NCI-H2107 (cell line): ENCODE measurements at places on chromosomes 11 and 22.

DNA sequence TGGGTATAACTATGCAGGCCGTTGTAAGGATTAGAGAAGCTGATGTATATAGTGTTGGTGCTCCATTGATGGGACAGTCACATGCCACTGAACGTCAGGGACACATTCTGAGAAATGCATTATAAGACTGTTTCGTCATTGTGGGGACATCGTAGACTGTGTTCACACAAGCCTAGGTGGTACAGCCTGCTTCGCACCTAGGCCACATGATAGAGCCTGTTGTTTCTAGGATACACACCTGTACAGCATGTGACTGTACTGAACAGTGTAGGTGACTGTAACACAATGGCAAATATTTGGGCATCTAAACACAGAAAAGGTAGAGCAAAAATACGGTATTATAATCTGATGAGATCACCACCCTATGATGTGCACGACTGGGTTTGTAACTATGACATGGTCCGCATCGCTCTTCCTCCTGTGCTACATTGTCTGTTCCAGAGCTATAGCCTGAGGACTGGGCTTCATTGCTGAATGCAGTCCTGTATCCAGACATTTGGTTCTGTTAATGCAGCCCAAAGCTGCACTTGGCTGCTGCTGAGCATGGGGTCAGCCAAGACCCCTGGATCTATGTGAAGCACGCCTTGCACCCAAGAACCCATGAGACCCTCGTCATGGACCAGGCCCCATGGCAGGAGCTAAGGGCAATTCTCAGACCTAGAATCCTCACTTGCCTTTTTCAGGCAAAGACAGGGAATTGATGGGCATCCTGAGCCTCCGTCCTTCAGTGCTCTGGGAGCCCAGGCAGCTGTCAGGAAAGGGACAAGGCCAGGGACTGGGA is 51.1 kb upstream of the THY1 start:
- DNase-seq, result no peak

DNA sequence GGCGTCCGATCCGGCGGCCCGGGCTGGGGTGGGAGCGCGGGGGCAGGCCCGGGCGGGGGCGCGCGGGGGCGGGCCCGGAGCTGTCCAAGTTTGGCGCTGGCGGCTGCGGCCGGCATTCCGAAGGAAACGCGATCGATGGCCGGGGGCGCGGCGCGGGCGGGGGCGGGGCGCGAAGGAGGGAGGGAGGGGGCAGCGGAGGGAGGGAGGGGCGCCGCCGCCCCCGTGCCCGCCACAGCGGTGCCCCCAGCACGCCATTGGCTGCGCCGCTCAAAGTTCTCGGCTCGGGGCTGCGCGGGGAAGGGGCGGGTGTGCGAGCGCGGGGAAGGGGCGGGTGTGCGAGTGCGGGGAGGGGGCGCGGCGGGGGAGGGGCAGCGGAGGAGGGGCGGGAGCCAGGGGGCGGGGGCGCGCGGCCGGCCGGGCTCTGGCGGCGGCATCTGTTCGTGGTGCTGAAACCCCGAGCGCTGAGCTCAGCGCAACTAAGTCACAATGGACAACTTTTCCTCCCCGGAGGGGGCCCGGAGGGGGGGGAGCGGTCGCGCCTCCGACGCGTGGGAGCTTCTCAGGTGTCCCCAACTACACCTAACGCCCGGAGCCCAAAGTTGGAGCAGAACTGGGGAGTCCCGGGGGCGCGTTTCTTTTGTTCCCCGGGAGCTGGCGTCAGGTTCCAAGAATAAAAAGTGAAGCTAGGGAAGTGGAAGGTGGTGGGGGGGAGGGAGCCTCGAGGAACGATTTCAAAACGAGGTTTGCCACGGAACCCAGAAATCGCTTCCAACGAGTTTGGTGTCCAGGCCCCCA is 2.2 kb downstream of the PHF21B start:
- DNase-seq, result no peak

GRCh38 chr22:17483688-17484372 is 79.5 kb upstream of the SLC25A18 start:
- no peak for DNase-seq

DNA sequence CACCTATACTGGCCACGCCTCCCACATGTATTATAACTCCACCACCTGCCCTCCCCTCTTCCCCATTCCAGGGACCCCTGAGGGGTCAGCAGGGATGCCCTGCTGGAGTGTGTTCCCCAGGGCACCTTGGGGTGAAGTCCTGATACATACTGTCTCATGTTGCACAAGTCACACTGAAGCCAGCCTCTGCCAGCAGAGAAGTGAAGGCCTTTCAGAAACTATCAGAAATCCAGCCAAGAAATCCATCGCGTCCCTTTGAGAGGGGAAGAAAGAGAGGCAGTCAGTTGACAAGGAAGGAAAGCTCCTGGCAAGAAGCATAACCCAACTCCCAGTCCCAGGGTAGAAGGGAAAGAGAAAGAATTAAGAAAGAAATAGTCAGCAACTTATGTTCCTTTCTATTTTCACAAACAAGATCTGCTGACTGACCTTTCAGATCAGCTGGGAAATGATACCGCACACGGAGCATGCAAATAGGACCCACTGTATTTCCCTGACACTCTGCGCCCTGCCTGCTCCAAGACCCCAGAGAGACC is 45.2 kb downstream of the SC5D start:
- DNase-seq, result no peak

- no peak for DNase-seq
These were observed 7.3 kb upstream of the FAR1 start for GRCh38 chr11:13661074-13661623.

DNA sequence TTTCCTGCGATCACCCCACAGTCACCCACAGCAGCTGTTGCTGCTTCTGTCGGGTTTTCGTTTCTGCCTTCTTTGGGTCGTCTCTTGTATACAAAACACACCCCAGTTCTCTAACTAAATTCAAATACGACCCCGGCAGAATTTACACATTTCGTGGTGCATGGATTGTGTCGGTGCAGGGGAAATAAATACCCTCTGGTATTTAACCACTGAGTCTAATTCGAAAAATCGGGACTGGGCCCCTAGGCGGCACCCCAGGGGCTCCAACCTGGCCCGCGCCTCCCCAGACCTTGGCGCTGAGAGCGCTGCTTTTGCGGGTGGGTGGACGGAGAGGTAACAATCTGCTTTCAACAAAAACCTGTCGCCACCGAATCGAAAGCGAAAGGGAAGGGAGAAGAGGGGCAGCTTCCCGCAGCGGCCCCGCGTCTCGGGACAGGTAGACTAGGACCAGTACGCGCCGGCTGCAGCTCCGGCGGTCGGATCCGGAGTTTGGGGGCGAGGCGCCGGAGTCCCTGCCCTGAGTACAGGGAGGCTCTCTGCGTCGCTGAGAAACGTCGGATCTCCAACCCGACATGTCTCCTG is 4.4 kb downstream of the ALX4 start:
- DNase-seq, result no peak

GRCh38 chr11:43923406-43924111 is 18.9 kb upstream of the C11orf96 start:
- DNase-seq, result no peak

- peak; percentile 83 for DNase-seq
These were observed at the start of gene GPR137 for GRCh38 chr11:64284962-64285884. GPR137 (plus strand) TSS chr11:64285848; CDS start chr11:64286525, 677 bp downstream.

DNA sequence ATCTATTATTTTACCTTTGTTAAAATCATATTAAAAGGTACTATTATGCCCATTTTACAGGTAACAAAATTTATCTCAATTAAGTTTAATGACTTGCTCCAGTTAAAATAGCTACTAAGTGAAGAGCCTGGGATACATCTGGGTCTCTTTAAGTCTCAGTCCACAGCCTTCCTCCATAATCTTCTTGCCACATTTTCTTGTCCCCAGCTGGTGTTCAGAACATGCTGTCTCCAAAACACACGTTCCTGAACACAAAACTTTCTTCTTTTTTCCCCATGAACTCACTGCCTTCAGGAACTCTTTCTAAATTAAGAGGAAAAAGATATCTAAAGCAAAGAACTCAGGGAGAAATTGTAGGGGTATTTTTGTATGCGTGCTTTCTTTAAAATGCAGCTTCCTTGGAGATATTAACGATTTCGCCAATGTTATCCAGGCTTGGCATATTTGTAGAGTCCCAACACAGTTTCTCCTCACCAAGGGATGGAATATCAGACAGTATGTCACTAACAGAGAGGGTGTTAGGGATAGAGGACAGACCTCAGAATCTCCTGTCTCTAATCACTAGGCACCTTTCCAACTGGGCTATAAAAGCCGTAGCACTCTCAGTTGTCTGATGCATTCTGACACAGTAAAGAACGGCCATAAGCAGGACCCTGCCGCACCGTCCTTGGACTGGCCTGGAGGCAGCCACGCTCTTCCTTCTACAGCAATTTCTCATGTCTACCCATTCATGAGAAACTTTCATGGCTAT is 232.8 kb upstream of the BLID start:
- DNase-seq, result no peak

DNA sequence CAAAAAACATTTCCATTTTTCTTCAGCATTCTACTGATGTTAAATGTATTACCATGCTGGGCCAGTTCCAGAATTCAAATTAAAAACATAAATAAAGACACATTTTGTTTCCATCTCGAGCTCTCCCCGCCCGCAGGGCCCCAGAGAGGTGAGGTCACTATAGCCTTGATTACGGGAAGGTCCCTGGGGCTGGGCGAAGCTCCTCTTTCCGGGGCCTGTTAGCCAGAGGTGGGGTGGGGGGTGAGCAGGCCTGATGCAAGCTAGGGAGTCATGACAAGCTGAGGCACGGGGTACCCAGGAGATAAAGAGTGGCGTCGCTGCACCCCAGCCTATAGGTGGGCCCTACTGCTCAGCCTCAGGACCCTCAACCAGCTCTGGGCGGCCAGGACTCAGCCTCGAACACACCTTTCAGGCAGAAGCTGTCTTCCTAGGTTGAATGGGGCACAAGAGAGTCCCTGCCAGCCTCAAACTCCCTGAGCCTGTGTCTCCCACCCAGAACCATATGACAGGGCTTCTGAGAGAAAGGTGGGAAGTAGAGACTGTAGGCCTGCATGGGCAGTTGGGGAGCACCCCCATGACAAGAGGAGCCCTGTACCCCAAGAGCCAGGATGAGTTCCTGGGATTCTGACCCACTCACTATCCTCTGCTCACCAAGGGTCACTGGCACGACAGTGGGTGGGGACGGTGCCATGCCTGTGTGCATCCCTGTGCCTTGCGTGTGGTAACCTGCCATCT is 34.8 kb downstream of the KCNQ1OT1 start:
- DNase-seq, result no peak

- no peak for DNase-seq
These were observed 35.8 kb downstream of the BTG4 start for GRCh38 chr11:111476366-111476765.

GRCh38 chr11:47335733-47336132 is 16.8 kb downstream of the MYBPC3 start:
- DNase-seq, result no peak

GRCh38 chr22:25824828-25825423 is 82.9 kb downstream of the MYO18B start:
- no peak for DNase-seq

- DNase-seq, result no peak
These were observed 7.8 kb upstream of the LIF start for GRCh38 chr22:30254314-30254713.

DNA sequence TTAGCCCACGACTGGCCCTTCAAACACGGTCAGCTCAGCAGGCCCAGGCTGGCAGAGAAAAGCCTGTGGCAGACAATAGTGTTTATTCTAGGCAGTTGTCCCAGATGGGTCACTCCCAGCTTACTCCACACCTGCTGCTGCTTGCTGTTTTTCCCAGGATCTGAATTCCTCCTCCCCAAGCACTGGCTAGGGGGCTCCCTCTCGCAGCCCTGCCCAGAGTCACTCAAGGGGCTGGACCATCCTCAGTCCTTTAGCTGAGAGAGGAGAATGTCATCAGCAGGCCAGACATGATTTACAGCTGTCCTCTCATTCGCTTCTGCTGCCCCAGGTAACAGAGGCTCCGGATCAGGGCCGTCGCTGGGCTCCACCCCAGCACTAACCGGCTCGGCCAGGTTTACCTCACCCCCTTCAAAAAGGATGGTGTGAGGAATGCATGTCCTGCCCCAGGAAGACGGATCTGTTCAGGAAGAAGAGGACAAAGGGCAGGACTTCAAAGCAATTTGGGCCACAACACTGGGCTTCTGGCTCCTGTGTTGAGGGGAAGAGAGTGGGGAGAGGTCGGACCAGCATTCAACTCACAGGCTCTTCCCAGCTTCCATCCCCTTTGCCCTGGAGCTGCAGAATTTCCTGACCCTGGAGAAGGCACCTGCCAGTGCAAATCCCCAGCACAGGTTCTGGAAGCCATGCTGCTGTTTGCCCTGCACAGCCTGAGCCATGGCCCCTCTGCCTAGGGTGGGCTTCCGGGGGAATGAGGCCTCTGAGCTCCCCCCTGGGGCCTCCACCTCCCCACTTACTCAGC is 59.7 kb upstream of the BARX2 start:
- DNase-seq, result no peak

GRCh38 chr11:121112498-121113455 is 11.7 kb downstream of the TECTA start:
- DNase-seq, result peak; percentile 69

GRCh38 chr11:93274851-93275250 is 55.7 kb upstream of the DEUP1 start:
- DNase-seq, result no peak

DNA sequence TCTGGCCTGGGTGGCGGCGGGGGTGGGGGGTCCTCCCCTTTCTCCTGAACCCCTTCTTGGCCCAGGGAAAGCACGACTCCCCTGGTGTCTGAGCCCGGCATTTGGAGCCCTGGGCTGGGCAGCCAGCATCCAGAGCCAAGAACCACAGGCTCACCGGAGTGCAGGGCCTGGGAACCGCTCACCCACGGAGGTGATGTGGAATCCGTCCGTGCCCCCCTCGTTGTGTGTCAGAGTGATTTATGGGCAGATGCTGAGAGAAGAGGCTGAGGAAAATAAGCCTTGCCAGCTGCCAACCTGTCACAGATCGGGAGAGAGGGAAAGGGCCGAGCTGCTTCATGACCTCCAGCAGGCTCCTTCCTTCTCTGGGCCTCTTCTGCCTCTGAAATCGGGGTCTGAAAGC is 33.7 kb downstream of the WNT11 start:
- no peak for DNase-seq

GRCh38 chr11:104049116-104049515 is 12.7 kb downstream of the DDI1 start:
- DNase-seq, result no peak

- DNase-seq, result no peak
These were observed 15.3 kb upstream of the ELFN2 start for GRCh38 chr22:37442537-37442936.

GRCh38 chr11:90500922-90501568 is 278.2 kb upstream of the CHORDC1 start:
- no peak for DNase-seq

GRCh38 chr22:39456522-39457197 is at the start of gene MGAT3:
MGAT3 (plus strand) TSS chr22:39457012; CDS start chr22:39487348, 30,336 bp downstream.
- no peak for DNase-seq

GRCh38 chr11:70416881-70417280 is 18.6 kb downstream of the CTTN start:
- DNase-seq, result no peak
